ENCODE measurements at places on chromosomes 2 and 18.

GRCh38 chr18:51425889-51426288 is 228.4 kb upstream of the MEX3C start:
- DNase-seq = no peak

- no peak for DNase-seq
These were observed 86.1 kb downstream of the SLC4A10 start for GRCh38 chr2:161710131-161710915.

DNA sequence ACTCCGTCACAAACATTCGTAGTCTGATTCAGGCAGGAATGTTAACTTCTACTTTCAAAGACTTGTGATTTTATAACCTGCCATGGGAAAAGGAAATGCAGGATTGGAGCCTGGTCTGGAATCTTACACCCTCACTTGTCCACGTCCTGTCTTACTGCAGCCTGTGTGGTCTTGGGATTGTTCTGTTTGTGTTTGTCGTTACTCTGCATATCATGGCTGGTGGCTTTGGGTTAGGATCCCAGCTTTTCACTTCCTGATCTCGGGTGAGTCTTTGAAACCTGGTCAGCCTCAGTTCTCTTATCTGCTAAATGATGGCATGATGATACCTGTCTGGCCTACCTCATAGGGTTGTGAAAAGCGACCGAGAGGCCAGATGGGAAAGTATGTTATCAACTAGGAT is 34.6 kb downstream of the SH3BP4 start:
- no peak for DNase-seq

GRCh38 chr2:71181316-71181715 is 45.6 kb downstream of the PAIP2B start:
- DNase-seq = no peak

GRCh38 chr2:209830722-209831465 is 59.3 kb downstream of the UNC80 start:
- no peak for DNase-seq

DNA sequence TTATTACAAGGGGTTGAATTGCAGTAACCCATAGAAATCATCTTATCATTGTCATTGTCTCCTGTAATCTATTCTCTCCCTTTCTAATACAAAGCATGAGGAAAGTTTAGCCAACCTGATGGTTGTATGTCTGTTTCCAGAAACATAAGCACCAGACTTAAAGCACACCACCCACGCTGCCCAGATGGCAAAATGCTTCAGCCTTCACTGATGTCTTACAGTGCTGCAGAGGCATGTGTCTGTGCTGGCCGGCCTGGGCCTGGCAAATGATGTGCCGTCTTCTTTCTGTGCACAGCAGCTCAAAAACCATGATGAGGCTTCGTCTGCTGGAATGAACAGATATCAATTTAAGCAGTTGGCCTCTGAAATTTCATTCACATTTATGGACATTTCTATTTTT is 443.0 kb upstream of the RGPD4 start:
- no peak for DNase-seq

DNA sequence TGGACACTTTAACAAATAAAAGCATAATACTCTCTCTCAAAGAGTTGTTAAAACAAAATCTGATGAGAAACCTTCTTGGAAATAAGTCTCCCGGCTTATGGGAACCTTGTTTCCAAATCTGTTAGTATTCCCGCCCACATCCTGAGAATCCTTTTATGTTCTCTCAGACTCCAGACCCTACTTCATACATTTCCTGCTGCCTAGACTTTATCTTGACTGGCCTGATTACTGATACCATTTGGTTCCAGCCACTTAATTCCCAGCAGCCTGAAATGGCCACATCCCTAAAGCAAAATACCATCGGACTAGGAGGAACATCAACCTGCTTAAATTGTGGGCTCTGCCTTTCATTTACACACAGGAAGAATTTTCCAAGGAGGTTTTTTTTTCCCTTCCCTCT is 79.1 kb upstream of the CYP1B1 start:
- DNase-seq = no peak

DNA sequence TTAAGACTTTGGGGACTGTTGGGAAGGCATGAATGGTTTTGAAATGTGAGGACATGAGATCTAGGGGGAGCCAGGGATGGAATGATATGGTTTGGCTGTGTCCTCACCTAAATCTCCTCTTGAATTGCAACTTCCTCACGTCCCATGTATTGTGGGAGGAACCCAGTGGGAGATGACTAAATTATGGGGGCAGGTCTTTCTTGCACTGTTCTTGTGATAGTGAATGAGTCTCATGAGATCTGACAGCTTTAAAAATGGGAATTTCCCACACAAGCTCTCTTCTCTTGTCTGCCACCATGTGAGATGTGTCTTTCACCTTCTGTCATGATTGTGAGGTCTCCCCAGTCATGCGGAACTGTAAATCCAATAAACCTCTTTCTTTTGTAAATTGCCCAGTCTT is 11.5 kb upstream of the MBP start:
- DNase-seq = no peak

- DNase-seq = no peak
These were observed 433.0 kb downstream of the ZEB2 start for GRCh38 chr2:144086965-144087364.

DNA sequence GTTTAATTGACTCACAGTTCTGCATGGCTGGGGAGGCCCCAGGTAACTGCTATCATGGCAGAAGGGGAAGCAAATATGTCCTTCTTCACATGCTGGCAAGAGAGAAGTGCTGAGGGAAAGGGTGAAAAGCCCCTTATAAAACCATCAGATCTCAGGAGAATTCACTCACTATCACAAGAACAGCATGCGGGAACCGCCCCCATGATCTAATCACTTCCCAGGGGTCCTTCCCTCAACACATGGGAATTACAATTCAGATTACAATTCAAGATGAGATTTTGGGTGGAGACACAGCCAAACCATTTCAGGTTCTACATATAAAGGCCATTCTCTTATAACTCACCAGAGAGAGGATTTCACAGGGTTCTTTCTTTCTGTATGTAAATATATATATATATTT is 62.9 kb downstream of the VRK2 start:
- no peak for DNase-seq

DNA sequence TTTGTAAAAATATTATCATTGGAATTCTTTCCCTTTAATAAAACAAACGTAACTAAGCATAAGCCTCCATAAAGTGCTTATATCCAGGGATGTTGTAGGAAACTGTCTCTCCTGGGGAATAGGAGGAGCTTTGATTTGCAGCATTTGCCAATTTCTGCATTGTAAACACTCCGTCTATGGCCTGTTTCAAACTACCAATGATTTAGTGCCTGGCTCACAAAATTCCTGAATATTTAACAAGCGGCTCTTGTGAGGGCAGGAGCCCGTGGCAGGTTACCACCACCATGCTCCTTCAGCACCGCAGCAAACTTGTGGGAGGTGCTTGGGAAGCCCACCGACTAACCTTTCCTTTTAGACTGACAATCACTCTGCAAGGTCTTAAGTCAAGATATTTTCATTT is 520.3 kb downstream of the SOX11 start:
- no peak for DNase-seq

GRCh38 chr18:79010802-79011201 is 31.2 kb downstream of the SALL3 start:
- DNase-seq = no peak

GRCh38 chr2:175463589-175464310 is 282.2 kb upstream of the ATP5MC3 start:
- DNase-seq = no peak

- no peak for DNase-seq
These were observed 276 bp downstream of the NFE2L2 start for GRCh38 chr2:177264209-177264692.

DNA sequence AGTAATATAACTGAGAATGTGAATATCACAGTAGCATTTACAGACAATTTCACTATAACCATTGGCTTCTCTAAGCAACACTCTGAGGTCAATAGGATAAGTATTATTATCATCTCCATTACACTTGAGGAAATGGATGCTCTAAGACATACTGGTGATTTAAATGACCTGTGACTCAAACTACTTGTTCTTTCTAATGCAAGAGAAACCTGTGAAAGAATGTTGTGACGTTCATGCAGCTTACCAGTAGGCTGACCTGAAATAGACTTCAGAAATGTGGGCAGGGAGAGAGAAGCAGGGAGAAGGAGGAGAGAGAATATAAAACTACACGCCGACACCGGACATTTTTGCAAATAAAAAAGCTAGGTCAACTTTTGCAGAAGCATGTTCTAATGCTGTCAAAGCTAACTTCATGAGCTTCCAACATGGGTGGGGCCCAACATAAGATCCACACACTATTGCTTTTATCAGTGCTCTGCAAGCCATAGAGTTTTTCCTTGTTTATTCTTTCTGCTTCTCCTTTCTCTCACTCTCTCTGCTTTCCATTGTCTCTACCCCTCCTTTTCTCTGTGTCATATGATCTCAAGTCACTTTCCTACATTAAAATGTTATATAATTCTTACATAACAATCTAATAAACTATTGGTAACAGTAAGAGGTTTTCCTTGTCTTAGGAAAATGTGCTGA is 217.6 kb upstream of the FN1 start:
- no peak for DNase-seq

GRCh38 chr18:3186678-3187658 is 32.8 kb downstream of the MYOM1 start:
- no peak for DNase-seq

GRCh38 chr2:3466482-3466863 is 52.9 kb downstream of the ADI1 start:
- no peak for DNase-seq

- DNase-seq = no peak
These were observed 15.8 kb downstream of the TMEM200C start for GRCh38 chr18:5879479-5879882.

GRCh38 chr2:28425464-28425835 is 32.8 kb downstream of the FOSL2 start:
- DNase-seq = no peak

GRCh38 chr2:1219901-1220573 is 193.2 kb upstream of the TPO start:
- no peak for DNase-seq

- DNase-seq = no peak
These were observed 175.5 kb upstream of the CELF4 start for GRCh38 chr18:37741032-37741623.

DNA sequence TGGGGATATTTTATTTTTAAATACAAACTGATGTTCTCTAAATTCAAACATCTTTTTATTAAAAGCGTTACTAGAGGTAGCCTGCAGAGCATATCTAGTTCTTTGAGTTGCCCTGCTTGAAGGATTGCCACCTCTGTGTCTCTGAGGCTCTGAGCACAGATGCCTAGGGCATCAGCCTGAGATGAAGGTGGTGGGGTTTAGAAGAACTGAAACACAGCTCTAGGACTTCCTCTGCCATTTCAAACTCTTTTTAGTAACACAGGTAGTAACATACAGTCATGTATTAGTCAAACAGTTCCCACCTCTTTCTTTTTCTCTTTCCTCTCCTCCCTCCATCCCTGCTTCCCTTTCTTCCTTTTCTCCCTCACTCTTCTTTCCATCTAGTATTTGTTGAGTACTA is 57.6 kb downstream of the TTC21B start:
- no peak for DNase-seq

DNA sequence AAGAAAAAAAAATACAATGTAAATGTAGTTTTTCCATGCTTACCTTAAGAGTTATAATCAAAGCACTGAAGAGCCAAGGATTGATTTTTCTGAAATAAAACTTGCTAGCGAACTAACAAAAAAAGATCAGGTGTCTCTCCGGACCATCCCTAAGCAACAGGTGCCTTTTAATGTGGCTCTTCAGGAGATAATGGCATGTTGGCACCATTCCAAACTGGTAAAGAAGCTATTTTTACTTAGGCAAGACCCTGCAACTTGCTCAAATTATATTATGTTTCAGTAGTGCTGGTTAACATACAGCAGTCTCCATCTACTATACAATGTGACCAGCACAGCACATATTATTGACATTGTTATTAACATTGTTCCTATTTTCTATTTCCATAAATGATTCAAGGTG is 2.3 kb upstream of the GCC2 start:
- no peak for DNase-seq

- DNase-seq = no peak
These were observed 188.1 kb upstream of the FANCL start for GRCh38 chr2:58429014-58429875.

- DNase-seq = no peak
These were observed 69.2 kb downstream of the SLC40A1 start for GRCh38 chr2:189511210-189511959.

- DNase-seq = no peak
These were observed 1037.7 kb upstream of the SLC39A10 start for GRCh38 chr2:194619366-194619765.
